ENCODE measurements at places on chromosomes 4 and X. TPM values are rescaled to one million over a fixed set of nuclear protein-coding genes. Genes with fewer than 3 reads are reported as not detected.
A peak's percentile ranks its signal among the peaks of the same experiment; 100 is the strongest.

- DNase-seq = peak; percentile 89
Observed at GRCh38 chr4:76208005-76208765, 5.4 kb downstream of the SCARB2 start.

- DNase-seq = no peak
Observed at GRCh38 chr4:13765539-13765938, 138.0 kb upstream of the BOD1L1 start.

DNA sequence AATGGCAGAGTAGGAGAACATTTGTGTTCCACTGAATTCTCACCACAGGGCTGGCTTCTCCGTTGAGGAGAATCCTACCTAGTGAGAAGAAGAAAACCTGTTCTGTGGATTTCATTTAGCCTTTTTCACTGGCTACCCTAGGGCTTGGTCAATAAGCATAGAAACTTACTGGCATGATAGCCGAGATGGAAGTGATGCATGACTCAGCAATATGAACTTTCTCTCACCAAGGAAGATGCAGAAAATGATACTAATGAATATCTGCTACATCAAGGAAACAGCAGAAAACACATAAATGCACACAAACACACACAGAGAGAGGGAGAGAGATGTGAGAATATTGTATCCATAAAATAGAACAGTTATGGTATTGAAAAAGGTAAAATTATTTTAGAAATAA lies 216.3 kb downstream of the HHIP start:
- no peak for DNase-seq

- no peak for DNase-seq
Observed at GRCh38 chr4:965048-965765, 8.2 kb downstream of the DGKQ start.

DNA sequence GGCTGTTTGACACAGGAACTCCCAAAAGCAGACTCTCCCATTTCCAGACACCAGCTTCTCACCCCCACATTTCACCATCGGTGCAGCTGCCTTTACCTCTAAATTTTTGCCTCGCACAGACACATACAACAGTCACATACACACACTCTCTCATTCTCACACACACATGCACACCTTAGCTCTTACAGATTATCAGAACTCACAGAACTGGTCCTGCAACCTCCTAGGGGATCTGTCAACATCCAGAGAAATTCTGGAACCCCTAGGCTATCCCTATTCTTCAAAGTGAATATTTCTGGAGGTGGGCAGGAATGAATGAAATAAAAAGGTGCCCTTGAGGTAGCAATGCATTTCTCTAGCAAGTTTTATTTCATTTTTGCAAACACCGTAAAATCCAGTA lies 4.1 kb downstream of the HS6ST2 start:
- no peak for DNase-seq

The RAB33A gene
- polyA plus RNA-seq = 3.6 TPM

GRCh38 chr4:164890691-164891090 lies 13.7 kb downstream of the APELA start:
- no peak for DNase-seq

The PCDH11X gene
- not detected for polyA plus RNA-seq

GRCh38 chr4:107719207-107719921 lies 670 bp downstream of the PAPSS1 start:
- no peak for DNase-seq

The SYN1 gene
- 11.1 TPM for polyA plus RNA-seq

GRCh38 chr4:6225469-6225868 lies 25.1 kb upstream of the JAKMIP1 start:
- no peak for DNase-seq

DNA sequence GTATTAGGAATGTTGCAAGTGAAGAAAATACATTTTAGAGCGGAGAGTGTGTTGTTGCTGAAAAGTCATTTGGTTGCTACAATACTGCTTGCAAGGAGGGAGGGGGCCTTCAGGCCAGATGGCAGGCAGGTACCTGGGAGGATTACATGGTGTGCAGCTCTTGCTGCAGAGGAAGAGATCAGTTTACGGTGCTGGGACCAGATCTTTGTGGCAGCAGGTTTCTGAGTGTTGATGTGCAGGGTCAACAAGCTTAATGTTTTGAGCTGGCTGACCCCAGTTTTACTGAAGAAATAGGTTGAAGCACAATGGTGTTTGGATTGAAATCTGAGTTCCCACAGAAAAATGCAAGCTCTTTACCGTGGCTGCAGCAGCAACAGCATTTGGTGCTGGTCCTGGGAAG lies 96.4 kb upstream of the DDIT4L start:
- DNase-seq = no peak

- DNase-seq = no peak
Observed at GRCh38 chrX:24277405-24277804, 36.5 kb downstream of the SUPT20HL2 start.

- DNase-seq = no peak
Observed at GRCh38 chrX:15903186-15903681, 48.6 kb upstream of the AP1S2 start.

The SCFD2 gene
- polyA plus RNA-seq = 7.5 TPM

GRCh38 chrX:53262918-53263394 lies 18.4 kb downstream of the IQSEC2 start:
- no peak for DNase-seq

DNA sequence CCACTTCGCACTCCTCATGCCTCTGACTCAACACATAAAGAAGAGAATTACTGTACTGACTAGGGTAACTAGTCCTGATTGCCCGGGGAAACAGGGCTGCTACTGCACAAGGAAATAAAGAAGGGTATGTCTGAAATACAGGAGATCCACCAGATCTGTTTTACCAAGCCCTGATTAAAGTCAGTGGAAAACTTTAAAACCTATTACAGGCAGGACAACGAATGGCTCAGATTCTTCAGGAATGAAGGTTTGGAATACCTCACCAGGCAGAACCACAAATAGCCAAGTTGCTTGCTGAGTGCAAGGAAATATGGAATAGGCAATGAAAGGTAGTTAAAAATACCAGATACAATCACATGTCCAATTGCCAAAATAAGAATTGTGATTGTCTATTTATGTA lies 17.3 kb downstream of the LAMTOR3 start:
- DNase-seq = no peak

The PRSS12 gene
- not detected for polyA plus RNA-seq
